ENCODE measurements at places on chromosomes 2 and 18.
A peak's percentile ranks its signal among the peaks of the same experiment; 100 is the strongest.

DNA sequence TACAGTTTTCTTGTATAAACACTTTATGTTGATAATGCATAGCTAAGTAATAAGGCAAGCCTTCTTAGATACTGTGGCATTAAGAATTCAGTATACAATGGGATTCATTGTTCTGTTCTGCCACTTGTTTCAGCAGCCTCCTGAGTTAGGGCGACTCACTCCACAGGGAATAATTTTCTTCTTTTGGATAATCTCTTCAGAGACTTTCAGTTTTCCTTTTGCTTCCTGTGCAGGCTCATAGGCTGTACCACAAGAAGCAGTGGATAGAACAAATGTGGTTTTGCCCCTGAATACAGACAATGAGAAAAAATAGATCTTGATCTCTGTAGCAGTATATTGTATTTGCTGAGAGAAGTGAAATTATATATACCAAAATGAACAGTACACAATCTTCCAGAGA, 298.0 kb downstream of the ZNF407 start:
- DNase-seq, result no peak

- no peak for DNase-seq
These were observed 170.3 kb downstream of the MAIP1 start for GRCh38 chr2:200125444-200126284.

DNA sequence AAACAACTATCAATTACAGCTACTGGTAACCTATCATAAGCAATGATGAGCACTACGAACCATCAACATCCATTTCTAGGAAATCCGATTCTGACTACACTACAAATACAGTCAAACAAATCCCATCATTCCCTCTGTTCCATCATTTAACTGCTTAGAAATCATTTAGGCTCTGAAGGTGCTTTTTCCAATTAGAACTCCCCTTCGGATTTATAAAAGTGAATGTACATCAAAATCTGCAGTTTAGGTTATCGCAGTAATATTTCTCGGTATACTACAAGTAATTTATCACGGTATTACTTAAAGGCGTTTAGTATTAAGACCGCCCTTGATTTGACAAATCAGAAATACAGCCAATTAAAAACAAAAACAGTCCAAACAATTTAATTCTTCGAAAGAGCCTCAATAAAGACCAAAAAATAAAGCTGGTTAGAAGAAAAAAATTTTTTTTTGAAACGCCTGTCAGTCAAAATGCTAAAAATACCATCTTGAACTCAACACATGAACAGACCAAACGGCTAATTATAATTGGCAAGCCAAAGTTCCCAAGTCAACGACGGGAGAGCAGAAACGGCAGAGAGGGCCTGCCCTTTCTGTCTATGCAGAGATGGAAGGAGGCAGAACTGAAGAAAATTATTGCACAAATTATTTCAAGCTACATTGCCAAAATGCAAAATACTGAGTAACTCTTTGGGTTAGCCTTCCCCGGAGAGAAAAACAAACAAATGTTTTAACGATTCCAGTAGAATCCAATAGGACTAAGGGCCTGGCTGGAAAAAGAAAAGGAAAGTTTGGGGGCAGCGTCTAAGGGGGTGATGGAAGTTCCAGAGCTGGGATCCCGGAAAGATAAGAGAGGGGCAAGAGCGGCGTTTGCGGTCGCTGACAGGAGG, 1.2 kb downstream of the VPS54 start:
- peak; percentile 24 for DNase-seq

DNA sequence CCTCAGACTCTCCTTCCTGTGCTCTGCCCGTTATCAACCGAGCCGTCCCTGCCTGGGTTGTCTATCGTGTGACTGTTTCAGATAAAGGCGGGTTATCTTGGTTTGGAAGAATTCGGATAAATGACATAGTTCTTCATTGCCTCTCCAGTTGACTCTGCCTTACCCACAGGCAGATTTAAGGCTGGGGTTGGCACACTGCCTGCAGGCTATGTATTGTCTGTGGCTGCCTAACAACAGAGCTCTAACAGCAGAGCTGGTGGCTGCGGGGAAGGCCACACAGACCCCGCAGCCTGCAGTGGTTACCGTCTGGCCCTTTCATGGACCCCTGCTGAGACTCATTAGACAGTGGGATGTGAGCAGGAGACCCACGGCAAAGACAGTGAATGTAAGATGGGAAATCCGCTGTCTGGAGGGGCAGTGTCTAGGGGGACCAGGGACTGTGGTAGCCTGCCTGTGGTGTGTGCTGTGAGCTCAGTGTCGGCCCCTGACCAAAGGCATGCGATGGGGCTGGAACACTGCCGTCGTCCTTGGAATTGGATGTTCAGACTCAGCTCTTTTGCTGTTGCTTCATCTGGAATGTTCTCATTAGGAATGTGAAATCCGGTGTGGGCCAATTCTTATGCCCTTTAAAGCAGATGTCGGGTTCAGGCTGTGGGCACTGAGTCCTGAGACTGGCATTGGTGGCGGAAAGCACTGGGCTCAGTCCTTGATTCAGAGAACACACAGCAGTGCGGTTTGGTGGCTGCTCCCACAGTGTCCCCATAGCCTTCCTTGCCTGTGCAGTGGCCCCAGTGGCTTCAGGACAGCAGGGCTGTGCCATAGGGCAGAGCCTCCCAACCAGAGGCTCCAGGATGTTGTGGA, 44.5 kb downstream of the SH3RF3 start:
- DNase-seq, result no peak

DNA sequence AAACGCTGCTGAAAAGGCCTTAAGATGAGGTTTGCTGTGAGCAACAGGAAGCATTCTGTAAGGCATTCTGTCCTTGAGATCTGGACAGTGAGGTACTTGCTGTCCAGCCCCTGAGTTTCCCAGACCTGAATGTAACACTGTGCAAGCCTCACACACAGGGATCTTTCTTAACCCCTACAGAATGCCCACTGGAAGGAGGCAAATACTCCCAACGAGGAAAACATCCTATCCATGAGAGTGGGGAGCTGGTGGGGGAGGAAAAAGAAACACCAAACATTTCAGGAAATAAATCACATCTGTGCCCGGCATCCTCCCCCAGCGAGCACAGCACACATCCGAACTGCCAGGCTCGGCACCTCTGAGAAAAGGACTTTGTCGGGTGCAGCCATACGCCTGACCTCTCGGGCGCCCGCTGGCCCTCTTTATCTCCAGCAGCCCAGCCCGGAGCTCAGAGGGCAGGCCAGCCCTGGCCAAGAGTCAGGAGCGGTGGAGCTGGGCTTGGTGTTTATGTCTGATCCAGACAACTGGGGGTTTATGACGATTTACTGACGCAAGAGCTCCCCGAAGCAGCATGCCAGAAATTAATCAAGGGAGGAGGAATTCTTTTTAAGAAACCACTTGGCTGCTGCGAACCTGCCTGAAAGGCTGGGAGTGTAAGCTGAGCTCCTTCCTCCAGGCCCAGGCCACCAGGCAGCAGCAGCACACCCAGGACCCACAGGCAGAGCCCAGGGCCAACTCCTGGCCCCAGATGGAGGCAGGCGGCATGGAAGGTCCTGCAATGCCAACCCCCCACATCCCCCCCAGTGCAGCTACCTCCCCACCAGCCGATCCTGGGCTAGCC, 72.2 kb downstream of the HDAC4 start:
- no peak for DNase-seq

- DNase-seq, result no peak
These were observed 1.8 kb downstream of the BARD1 start for GRCh38 chr2:214807653-214808052.

GRCh38 chr2:43230351-43230885, 4.0 kb upstream of the ZFP36L2 start:
- DNase-seq, result no peak

DNA sequence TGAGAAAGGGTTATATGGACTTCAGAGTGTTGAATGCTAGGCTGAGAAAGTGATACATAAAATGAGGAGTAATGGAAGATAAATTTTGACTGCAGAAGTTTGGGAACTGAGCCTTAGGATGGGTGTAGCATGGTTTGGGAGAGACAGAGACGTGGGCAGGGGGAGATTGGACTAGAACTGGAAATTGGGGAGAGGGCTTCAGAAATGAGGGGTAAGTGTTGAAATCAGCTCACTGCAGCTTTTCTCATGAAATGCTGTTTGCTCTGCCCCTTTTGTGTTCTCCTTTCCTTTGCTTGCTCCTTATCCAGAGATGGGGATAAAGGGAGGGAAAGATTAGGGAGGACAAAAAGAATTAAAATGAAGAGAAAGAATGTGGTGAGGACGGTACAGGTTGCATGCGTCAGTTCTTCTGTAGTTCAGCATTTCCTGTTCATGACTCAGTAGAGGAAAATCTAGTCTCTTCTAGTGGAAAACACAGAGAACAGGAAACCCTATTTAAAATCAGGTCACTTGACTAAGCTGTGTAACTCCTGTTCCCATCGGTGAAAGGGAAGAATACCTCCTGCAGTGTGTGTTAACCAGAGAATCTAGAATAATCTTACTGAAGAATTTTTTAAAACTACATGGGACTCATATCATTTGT, 105.6 kb downstream of the CRIM1 start:
- DNase-seq, result no peak

DNA sequence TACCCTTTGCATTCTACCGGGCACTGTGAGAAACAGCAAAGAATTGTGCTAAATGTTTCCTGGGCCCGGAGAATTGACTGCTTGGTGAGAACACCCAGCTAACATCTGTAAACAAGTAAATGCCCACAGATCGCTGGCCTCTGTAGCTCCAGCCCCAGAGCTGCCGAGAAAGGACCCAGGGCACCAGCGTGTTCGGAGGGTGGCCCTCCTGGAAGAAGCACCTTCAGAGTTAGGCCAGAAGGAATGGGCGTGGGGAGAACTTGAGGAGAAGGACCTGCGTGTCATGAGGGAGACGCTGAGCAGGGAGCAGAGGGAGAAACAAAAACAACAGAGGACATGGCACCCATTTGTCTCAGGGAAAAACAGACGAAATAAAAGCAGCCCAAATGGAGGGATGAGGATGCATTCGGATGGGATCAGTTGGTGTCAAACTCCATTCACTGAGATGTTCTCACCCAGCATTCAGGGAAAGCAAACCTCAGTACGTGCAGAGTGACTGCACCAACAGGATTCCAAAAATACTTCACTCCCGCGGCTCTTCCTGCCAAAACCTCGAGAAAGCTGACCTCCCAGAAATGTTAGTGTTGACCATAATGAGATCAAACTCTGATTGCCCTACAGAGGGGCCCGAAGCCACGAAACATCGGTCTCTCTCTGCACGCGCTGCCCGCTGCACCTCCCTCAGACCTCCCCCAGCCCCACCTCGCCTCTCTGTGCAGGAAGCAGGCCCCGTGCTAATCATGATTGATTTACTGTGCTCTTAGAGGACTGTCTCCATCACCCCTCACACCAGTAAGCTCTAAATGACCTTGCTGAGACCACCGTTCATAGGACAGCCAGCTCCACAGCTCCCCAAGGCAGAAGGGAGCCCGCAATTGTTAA, 376.3 kb upstream of the SALL3 start:
- DNase-seq, result no peak

DNA sequence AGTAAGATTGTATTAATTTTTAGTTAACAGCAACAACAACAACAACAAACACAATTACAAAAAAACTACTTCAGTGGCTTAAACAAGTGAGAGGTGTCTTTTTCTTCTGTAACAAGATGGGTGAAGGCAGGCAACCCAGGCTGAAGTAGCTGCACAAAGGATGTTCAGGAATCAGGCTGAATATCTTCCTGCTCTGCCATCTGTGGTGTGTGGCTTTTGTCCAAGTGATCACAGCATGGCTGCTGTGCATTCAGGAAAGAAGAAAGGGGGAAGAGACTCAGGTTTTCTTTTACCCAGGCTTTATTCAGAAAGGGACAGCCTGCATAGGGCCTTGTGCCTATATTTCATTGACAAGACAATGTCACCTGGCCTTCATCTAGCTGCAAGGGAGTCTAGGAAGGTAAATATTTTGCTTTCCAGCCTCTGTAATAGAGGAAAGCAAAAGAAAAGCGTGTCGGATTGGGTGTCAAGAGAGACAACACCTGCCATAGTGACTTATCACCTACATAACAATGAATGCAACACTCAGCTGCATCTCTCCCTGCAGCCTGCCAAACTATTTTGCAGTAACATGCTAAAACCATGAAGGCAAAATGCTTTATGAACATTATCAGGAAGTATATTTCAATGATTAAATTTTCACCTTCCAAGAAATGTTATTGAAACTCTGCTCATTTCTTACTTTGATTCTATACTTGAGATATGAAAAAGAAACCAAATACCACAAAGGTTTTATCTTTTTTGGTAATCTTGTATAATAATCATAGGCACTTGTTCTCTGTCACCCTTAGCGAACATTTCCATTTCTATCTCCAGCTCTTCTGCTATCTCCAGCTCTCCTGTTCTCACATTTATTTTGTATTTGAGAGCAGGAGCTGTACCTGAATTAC, 14.6 kb downstream of the G6PC2 start:
- no peak for DNase-seq

DNA sequence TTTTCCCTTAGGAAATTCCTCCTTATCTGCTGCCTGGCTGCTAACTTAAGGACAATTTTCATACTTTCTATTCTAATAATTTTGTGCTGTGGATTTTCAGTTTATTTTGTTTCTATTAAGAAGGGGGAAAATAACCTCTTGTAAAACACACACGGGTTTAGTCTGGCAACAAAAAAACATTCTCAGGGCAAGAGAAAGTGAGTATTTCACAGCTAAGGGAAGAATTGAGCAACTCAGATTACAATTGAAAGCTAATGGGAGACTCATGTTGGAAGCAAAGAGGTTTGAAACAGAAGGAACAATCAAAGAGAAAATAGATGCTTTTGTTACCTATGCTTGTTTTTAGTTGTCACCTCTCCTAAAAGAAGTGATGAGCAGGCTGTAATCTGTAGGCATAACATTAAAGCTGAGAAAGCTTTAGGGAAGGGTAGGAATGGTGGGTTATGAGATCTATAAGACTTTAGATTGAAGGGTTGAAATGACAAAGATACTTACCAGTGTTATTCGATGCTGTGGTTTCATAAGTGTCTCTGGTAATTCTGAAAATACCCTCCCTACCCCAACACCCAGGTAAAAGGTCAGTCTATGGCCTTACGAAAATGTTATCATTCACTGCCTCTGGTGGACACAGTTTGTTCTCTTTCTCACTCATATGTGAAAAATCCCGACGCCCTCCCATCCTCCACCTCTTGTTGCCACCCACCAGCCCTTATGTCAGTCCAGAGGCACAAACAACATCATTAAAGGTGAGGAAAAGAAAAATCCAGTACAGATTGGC, 510.9 kb downstream of the TXNL1 start:
- no peak for DNase-seq

- no peak for DNase-seq
These were observed 12.9 kb downstream of the GPR17 start for GRCh38 chr2:127658641-127659407.

DNA sequence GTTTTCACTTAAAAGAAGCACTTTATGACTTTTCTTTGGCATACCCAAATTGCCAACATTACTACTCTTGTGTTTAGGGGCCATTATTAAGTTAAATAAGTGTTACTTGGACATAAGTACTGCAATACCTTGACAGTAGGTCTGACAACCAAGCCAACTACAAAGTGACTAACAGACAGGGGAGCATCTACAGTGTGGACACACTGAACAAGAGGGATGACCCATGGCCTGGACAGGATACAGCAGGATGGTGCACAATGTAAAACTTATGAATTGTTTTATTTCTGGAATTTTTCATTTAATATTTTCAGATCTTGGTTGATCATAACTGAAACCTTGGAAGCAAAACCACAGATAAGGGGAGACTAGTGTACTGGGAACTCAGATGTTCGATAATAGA, 4.0 kb upstream of the INPP1 start:
- DNase-seq, result no peak

Data from NCI-H2227 treated with DMSO at 0.1 percent for 48 hours (cell line).